ENCODE measurements at places on chromosomes 1 and 21.

DNA sequence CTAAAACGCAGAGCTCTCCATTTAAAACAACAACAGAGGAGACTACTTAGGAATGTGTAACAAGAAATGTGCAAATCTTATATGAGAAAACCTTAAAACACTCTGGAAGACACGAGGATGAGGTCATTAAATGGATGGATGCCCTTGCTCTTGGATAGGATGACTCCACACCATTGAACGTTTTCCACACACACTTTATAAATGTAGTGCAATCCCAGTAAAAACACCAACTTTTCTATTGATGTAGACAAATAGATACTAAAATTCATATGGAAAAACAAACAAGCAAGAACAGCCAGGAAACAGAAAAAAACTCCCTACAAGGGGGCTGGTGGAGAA is 18.4 kb upstream of the COL6A1 start:
- peak; percentile 60 for DNase-seq

DNA sequence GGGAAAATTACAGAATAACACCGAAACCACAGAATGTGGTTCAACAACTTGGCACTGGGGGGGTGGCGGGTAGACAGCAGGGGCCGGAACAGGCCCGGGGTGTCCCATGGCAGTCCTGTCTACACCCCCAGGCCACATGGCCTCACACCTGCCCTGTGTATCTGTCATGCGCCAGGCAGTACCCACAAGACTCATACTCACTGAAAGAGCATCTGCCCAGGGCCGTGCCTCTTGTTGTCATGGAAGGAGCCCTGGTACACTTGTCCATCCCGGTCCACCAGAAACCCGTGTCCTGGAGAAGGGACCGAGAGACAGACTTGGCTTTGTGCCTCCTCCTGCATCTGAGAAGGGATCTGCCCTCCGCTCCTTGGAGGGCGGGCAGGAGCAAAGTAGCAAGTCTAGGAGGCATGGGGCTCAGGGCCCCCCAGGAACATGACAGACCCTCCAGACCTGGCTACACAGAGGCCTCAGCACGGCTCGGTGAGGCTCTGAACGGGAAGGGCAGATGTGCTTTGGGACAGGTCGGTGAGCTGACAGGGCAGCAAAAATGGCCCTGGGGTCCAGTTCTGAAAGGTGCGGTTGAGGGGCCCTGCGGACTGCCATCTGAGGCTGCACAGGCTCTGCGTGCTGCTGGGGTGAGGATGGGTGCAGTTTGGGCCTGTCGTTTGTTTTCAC is 5.6 kb downstream of the MORN1 start:
- DNase-seq = no peak

GRCh38 chr21:28856588-28857250 is 136.0 kb downstream of the LTN1 start:
- DNase-seq = no peak

GRCh38 chr1:5522531-5523145 is 469.6 kb downstream of the NPHP4 start:
- no peak for DNase-seq

DNA sequence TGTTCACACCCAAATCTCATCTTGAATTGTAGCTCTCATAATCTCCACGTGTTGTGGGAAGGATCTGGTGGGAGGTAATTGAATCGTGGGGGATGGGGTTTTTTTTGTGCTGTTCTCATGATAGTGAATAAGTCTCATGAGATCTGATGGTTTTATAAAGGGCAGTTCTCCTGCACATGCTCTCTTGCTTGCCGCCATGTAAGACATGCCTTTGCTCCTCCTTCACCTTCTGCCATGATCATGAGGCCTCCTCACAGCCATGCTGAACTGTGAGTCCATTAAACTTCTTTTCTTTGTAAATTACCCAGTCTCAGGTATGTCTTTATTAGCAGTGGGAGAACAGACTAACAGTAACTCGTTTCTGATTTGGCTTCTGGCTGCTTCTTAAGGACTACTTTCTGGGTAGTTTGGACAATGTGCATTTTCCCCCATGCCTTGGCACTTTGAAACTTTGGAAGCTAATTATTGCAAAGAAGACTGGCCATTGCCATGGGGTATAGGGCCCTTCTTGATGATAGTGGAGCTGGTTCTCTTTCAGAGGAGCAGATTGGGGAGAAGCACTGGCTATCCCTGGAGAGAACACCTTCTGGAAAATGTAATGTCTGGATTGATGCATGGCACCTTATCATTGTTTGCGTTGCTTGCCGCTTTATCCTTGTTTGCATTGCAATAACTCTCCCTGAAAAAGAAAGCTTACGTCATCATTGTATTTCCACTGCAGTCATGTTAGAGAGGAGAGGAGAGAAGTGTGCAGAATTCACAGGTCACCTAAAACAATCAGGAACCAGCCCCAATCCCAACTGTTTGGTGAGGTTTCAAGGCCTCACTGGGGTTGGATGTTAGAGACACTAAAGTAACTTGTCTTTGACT is 5.9 kb downstream of the CNIH3 start:
- no peak for DNase-seq

- DNase-seq = no peak
These were observed 75.2 kb downstream of the BEND5 start for GRCh38 chr1:48701445-48701844.

DNA sequence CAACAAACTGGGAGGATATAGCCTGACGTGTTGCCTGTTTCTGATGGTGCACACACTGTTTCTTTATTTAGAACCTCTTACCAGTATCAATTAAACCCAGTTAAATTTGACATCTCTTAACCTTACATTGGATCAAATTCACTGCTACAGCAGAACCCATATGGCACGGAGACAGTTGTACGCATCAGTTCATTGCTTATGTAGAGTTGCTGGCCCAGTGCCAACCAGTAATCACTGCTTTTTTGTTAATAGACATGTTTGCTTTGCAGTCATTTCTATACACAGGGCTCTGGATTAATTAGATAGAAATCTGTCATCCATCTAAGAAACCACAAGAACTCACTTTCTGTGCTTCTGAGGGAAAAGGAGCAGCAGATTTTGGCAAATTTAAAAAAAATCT is 154.0 kb downstream of the RWDD3 start:
- no peak for DNase-seq

GRCh38 chr1:111441573-111442192 is 7.4 kb downstream of the WDR77 start:
- DNase-seq = peak; percentile 22

GRCh38 chr1:54375298-54375697 is 30.9 kb downstream of the SSBP3 start:
- no peak for DNase-seq

DNA sequence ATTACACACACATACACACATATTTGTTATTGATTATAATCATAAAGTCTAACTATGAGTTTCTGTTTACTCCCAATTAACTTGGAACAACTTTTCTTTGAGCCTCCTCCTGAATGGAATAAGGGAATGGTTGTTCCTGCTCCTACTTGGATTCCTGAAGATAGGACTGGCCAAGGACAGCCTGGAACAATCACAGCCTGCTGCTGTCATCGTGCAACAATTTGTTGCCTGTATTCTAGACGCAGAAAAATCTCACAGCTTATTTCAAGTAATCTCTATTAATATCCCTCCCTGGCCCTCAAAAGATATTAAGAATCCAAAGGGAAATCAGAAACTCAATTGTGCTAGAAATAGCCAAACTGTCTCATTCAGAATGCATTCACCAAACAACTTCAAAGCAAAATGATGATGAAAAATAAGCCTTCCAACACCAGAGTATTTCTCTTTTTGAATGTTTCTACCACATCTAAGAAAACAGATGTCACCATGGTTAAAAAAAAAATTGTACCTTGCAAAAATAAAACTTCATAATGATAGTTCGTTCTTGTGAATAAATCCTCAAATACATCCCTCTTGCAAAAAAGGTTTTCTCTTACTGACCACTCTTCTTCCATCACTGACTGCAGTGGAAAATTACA is 30.9 kb downstream of the RCAN1 start:
- DNase-seq = peak; percentile 42

DNA sequence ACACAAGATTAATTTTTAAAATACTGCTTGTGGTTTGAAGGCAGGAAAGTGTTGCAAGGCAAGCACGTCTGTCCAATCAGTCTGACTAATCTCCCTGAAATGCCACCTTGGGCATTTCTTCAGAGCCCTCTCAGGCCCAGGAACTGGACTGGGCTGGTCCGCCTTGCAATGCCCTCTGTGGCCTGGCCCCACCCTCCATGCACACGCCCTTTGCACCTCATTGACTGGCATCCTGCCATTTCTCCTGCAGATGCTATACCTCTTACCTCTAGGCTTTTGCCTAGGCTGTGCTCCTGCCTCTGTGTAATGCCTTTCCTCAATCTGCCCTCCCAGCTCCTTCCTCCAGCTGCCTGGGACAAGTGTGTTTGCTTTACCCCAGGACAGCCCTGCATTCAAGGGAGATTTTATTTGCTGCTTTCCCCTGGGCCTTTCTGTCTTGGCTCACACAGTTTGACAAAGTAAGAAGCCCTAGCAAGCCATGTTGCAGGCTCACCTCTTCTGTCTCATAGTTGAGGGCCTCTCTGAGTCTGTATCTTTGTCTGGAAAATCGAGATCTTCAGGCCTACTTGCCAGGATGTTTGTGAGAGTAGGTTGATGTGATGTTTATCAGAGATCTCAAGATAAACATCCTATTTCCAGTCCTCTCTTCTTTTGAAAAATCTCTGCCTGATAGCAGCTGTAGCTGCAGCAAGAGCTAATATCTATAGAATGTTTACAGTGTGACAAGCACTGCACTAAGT is 149.2 kb upstream of the JUN start:
- DNase-seq = peak; percentile 91

- DNase-seq = no peak
These were observed 63.9 kb upstream of the EFHD2 start for GRCh38 chr1:15345705-15346345.

- no peak for DNase-seq
These were observed 268.0 kb downstream of the NUF2 start for GRCh38 chr1:163589735-163590134.

GRCh38 chr1:218694636-218695035 is 349.5 kb downstream of the TGFB2 start:
- DNase-seq = no peak

GRCh38 chr1:38326135-38326534 is 279.5 kb upstream of the POU3F1 start:
- DNase-seq = no peak

DNA sequence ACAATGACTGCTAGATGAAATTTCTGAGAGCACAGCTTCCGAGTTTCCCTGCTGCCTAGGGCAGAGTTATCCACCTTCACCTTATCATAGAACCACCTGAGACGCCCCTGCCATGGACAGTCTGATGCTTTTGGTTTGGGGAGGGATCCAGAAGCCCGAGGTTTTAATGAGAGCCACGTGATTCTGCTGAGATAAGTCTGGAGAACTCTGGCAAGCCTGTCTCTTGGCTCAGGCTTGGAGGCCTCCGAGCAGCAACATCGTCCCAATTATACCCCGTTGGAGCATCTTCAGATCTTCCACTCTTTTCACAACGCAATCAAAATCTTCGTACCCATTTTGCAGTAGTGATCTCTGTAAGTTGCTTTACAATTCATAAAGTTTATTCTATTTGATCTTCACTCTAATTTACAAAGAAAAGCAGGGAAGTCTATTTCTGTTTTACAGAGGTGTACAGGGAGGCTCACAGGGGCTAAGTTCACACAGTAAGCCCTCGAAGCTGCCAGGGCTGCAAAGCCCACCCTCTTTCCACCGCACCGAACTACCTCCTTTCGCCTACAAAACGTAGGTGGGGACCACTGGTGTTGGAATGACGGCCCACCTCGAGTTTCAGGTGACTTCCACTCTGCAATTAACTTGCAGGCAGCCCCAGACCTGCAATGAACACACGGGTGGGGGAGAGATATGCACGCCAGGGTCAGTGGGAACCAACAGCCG is 513 bp upstream of the HHAT start:
- DNase-seq = peak; percentile 8

DNA sequence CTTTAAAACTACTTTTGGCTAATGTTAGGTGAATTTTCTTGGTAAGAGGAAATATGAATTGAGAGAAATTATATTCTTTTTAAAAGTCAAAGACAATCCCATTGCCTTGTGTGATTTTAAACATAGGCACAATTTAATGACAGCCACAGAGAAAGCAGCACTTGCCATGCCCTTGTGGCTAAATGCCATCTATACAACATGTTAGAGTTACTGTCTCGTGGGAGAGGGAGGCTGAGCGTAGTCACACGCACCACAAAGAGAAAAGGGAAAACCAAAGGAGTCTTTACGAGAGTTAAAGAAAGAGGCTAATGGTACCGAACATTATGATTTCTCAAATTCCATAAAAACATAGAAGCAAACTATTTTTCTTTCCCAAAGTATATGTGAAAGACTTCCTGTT is 537.9 kb downstream of the PTPRC start:
- DNase-seq = no peak

DNA sequence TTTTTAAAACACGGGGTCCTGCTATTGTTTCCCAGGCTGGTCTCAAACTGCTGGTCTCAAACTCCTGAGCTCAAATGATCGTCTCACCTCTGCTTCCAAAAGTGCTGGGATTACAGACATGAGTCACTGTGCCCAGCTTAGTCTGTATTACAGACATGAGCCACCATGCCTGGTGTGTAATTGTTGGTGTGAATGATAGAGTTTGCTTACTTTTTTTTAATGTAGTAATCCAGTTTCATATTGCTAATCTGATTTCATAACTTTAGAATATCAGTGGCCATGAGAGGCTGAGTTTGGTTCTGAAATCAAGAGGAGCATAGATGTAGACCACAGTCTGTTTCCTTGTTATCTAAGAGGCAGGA is 3.4 kb downstream of the EPB41 start:
- DNase-seq = peak; percentile 12

GRCh38 chr1:7570311-7570710 is 200.8 kb upstream of the VAMP3 start:
- DNase-seq = no peak

DNA sequence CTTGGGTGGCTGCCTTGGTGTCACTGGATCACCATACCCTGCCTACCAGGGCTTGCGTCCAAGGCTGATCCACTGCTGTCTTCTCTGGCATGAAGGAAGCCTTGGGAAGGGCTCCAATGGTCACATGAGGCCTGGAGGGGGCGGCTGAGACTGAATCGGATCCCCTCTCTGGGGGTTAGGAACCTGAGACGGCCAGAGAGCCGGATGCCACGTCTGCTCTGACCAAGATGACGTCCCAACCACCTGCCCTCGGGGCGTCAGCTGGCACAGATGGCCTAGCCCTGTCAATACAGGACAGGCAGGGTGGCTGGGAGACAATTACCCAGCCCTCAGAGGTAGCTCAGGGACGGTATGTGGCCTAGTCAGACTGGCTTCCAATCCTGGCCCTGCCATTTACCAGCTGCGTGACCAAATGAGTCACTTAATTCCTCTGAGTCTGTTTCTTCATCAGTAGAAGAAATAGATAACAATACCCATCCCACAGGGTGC is 5.4 kb downstream of the TRIM62 start:
- DNase-seq = peak; percentile 79

GRCh38 chr21:36587388-36587787 is 107.5 kb upstream of the CLDN14 start:
- peak; percentile 64 for DNase-seq

GRCh38 chr1:202159534-202160371 is 649 bp downstream of the PTPN7 start:
- no peak for DNase-seq

DNA sequence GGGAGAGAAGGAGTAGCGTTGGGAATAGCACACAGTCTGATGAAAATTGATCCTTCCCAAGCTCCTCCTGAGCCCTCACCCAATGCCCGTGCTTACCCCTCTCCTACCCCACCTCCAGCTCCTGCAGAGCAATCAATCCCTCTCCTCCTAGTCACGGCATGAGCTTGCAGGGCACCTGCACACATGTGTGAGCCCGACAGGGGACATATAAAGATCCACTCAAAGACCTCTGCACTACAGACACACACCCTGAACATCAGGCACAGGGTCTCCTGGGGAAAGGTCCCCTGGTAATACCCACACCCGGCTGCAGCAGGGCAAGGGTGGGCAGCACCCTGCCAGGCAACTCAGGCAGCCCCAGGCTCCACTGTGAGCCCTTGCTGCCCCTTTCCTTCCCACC is 426 bp downstream of the VSIG8 start:
- DNase-seq = no peak

Measured in GM23248 (cell line).